Bladder microvascular endothelial cell (primary cell): ENCODE measurements at places on chromosomes 13 and 19. TPM values are rescaled to one million over a fixed set of nuclear protein-coding genes. Genes with fewer than 3 reads are reported as not detected.

DENND1C gene
- total RNA-seq: not detected in 2 replicates

BCAM gene
- 24.4 and 65.4 TPM in 2 replicates for total RNA-seq

LILRA1 gene
- not detected in 2 replicates for total RNA-seq

HOMER3 gene
- total RNA-seq: 128 and 226 TPM in 2 replicates

ACP7 gene
- 0.06 TPM in 1 of 2 replicates, not detected in the other for total RNA-seq

STRN4 gene
- total RNA-seq: 65.2 and 128 TPM in 2 replicates

TEX29 gene
- 0.44 TPM in 1 of 2 replicates, not detected in the other for total RNA-seq

MAST1 gene
- 0.16 and 1.0 TPM in 2 replicates for total RNA-seq

FREM2 gene
- under 0.01 TPM in 1 of 2 replicates, not detected in the other for total RNA-seq

OR4F17 gene
- total RNA-seq: not detected in 2 replicates

PLK5 gene
- not detected in 2 replicates for total RNA-seq

ZNF616 gene
- 4.7 and 13.0 TPM in 2 replicates for total RNA-seq

CACNA1A gene
- 0.06 and 0.16 TPM in 2 replicates for total RNA-seq

CCDC124 gene
- total RNA-seq: 32.1 and 72.3 TPM in 2 replicates

JAK3 gene
- 4.4 and 5.2 TPM in 2 replicates for total RNA-seq

INSR gene
- 43.2 and 46.4 TPM in 2 replicates for total RNA-seq

KIR3DL1 gene
- total RNA-seq: not detected in 2 replicates

ALG11 gene
- total RNA-seq: 7.4 and 22.5 TPM in 2 replicates

SERP2 gene
- total RNA-seq: 1.4 TPM in 1 of 2 replicates, not detected in the other

FBN3 gene
- under 0.01 TPM in 2 replicates for total RNA-seq

KLK2 gene
- total RNA-seq: not detected in 2 replicates

SCAMP4 gene
- 17.6 and 48.2 TPM in 2 replicates for total RNA-seq

ALOX5AP gene
- total RNA-seq: 3.5 TPM in 1 of 2 replicates, not detected in the other

SLITRK6 gene
- not detected in 2 replicates for total RNA-seq

GTF2F2 gene
- 14.2 and 26.0 TPM in 2 replicates for total RNA-seq

CEACAM4 gene
- not detected in 2 replicates for total RNA-seq

FCHO1 gene
- 0.31 and 1.1 TPM in 2 replicates for total RNA-seq

MEIS3 gene
- total RNA-seq: 0.13 and 0.65 TPM in 2 replicates

NXNL1 gene
- not detected in 2 replicates for total RNA-seq

JSRP1 gene
- not detected in 2 replicates for total RNA-seq

ZNF610 gene
- 1.3 and 3.2 TPM in 2 replicates for total RNA-seq

SBNO2 gene
- total RNA-seq: 29.0 and 60.5 TPM in 2 replicates

FGF21 gene
- not detected in 2 replicates for total RNA-seq

TSPAN16 gene
- not detected in 2 replicates for total RNA-seq

MBD3L3 gene
- total RNA-seq: not detected in 2 replicates

GFY gene
- total RNA-seq: not detected in 2 replicates

NALCN gene
- 0.32 and 9.6 TPM in 2 replicates for total RNA-seq

KLK3 gene
- total RNA-seq: 0.16 TPM in 1 of 2 replicates, not detected in the other

BRME1 gene
- 0.63 and 0.97 TPM in 2 replicates for total RNA-seq

B3GNT8 gene
- total RNA-seq: 0.97 and 1.1 TPM in 2 replicates

TPTE2 gene
- total RNA-seq: not detected in 2 replicates

LIG1 gene
- total RNA-seq: 46.9 and 49.3 TPM in 2 replicates

CLDND2 gene
- total RNA-seq: not detected in 2 replicates

CD22 gene
- total RNA-seq: 1.6 and 1.7 TPM in 2 replicates

KLHL1 gene
- total RNA-seq: not detected in 2 replicates

GARIN5B gene
- total RNA-seq: not detected in 2 replicates

CEACAM6 gene
- total RNA-seq: not detected in 2 replicates

KLK12 gene
- total RNA-seq: not detected in 2 replicates

HIF3A gene
- total RNA-seq: 11.0 and 41.9 TPM in 2 replicates

RGCC gene
- total RNA-seq: 76.8 and 185 TPM in 2 replicates

DPF1 gene
- 0.31 and 0.32 TPM in 2 replicates for total RNA-seq

F2RL3 gene
- 3.4 and 7.0 TPM in 2 replicates for total RNA-seq

NOVA2 gene
- 4.7 and 12.7 TPM in 2 replicates for total RNA-seq

TEX26 gene
- not detected in 2 replicates for total RNA-seq

S1PR4 gene
- total RNA-seq: 0.06 and 3.6 TPM in 2 replicates

TUBA3C gene
- total RNA-seq: not detected in 2 replicates

PLIN5 gene
- total RNA-seq: 0.16 and 4.7 TPM in 2 replicates

RPL18 gene
- total RNA-seq: 1,360 and 2,089 TPM in 2 replicates

ZNF667 gene
- 1.5 and 4.5 TPM in 2 replicates for total RNA-seq
